Activated naive CD4-positive, alpha-beta T cell treated with anti-CD3 and anti-CD28 coated beads for 36 hours (primary cell): ENCODE measurements at places on chromosomes 1 and 21.

- DNase-seq: no peak
These were observed 14.1 kb upstream of the WNT9A start for GRCh38 chr1:227961651-227962466.

DNA sequence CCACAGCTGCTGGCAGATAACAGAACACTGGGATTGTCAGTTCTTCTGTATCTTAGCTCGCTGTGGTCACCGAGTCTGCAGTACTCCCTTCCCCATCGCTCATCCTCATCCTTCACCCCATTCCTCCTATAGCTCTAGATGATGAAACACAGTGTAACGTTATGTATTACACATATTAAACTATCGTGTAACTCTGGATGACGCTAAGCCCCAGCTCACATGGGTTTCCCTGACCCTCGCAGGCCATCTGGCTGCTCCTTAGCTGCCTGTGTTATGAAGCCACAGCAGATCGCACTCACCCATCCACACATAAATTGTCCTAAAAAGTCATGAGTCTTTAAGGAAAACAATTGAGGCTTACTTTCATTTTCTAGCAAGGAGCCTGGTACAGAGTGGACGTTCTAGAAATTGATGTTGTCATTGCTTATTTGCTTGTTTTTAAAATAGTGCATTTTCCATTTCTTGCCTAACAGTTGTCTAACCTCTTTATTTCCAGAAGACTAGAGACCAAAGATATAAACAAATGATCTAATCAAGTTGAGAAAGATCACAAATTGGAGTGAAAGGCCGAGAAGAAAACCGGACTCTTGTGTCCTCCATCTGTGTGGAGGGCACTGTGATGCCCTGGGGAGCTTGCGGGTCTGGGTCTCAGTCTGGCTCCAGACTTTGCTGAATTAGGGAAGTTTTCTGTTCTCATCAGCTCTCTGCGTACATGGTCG is 24.3 kb upstream of the PCP4 start:
- no peak for DNase-seq

- DNase-seq: no peak
These were observed 70.2 kb downstream of the DAB1 start for GRCh38 chr1:57353654-57354053.

DNA sequence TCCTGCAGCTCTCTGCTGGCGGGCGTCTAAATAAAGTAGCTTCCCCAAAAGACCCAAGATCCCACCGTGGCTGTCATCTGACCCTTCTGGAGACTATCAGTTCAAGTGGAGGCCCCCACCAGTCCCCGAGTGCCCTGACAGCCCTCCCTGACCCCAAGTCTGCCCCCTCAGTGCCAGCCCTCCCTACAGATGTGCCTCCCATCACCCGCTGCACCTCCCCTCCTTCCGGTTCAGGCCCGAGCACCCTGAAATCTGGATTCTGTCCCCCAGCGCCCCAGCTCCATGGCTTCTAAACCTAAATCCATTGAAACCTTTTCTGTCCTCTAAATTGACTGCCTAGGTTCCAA is 595 bp downstream of the IL10RB start:
- peak; percentile 38 for DNase-seq

- DNase-seq: no peak
These were observed 24.9 kb downstream of the VANGL1 start for GRCh38 chr1:115666702-115667101.

GRCh38 chr1:184929711-184930202 is 44.6 kb downstream of the NIBAN1 start:
- DNase-seq: no peak

- DNase-seq: no peak
These were observed 12.8 kb upstream of the SKI start for GRCh38 chr1:2215329-2215728.
